ENCODE measurements at places on chromosomes 7 and 10.

- no peak for DNase-seq
Observed at GRCh38 chr7:80057488-80057887, 77.1 kb upstream of the GNAI1 start.

DNA sequence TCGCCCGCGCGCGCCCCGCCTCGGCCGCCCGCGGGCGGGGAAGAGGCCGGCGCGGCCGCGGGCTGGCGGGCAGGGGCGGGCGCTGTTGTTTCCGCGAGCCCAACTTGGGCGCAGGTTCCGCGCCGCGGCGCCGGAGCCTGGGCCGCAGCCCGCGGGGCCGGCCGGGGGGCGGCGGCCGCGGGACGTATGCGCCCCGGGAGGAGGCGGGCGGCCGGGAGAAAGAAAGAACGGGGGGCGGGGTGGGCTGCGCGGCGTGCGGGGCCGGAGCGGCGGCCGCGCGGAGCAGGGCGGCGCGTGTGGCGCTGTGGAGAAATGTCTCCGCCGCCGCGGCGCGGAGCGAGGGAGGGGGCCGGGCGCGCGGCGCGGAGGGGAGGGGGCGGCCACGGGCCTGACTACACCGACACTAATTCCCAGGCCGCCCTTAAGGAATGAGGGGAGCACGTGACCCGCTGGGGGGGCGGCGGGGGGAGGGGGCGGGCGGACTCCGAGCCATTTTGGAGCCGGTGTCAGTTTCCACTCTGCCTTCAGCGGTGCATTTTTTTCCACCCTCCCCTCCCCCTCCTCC, at the start of gene BMI1:
BMI1 (plus strand) TSS at position 509 of the 565 bp plus-strand sequence. CDS start 5,351 bp downstream, outside the sequence.
- DNase-seq = no peak

GRCh38 chr7:131004371-131004770, 270.4 kb upstream of the KLF14 start:
- no peak for DNase-seq

GRCh38 chr7:151794508-151795167, 82.3 kb downstream of the PRKAG2 start:
- no peak for DNase-seq

DNA sequence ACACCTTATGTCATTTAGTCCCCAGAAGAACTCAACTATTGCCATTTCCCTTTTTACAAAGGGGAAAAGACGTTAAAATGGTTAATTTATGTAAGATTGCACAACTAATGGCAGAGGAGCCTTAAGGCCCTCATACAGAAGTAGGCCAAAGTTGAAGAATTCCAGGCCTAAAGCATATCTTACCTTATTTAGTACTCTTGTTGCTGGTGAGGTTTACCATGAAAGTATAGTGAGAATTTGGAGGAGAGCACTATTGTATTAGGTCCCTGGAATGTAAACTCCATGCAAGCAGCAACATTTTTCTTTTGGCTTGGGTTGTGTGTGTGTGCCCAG, 731 bp upstream of the CRPPA start:
- no peak for DNase-seq

DNA sequence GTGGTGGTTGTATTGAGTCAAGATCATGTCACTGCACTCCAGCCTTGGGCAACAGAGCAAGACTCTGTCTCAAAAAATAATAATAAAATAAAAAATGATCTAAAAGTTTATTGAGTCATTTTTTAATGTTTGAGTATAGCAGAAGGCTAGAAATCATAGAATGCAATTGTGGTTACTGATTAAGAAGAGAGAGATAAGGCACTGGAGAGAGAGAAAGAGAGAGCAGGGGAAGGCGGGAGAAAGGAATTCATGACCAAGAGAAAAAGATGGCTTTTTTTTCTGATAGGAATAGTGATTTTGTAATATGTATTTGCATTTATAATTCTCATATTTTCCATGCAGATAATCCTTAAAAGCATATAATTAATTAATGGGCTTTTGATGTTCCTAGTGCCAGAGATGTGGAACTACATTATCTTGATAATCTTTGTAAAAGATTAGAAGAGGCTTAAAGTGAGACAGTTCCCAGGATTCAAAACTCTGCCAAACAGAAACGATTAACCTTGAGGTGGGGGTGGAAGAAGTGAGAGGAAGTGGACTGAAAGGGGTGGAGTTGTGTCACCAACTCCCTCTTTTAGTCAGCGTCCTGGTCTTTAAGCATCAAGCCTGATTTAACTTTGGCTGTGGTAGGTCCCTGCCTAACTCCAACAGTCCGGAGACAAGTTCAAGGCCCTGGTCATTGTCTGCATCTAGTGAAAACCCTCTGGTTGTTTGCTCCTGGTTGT, 76.2 kb downstream of the CHN2 start:
- DNase-seq = no peak

- no peak for DNase-seq
Observed at GRCh38 chr7:47710201-47710935, 128.5 kb upstream of the TNS3 start.

- no peak for DNase-seq
Observed at GRCh38 chr10:113171662-113172061, 221.6 kb downstream of the TCF7L2 start.

Measured in CMK (cell line).